Stimulated activated CD8-positive, alpha-beta memory T cell treated with anti-CD3 and anti-CD28 coated beads, Interleukin-7, amount 100 ng/mL, for 24 hours (primary cell): ENCODE measurements at places on chromosomes 16 and 17.

- no peak for DNase-seq
These were observed 9.0 kb downstream of the FASN start for GRCh38 chr17:82088838-82089722.

DNA sequence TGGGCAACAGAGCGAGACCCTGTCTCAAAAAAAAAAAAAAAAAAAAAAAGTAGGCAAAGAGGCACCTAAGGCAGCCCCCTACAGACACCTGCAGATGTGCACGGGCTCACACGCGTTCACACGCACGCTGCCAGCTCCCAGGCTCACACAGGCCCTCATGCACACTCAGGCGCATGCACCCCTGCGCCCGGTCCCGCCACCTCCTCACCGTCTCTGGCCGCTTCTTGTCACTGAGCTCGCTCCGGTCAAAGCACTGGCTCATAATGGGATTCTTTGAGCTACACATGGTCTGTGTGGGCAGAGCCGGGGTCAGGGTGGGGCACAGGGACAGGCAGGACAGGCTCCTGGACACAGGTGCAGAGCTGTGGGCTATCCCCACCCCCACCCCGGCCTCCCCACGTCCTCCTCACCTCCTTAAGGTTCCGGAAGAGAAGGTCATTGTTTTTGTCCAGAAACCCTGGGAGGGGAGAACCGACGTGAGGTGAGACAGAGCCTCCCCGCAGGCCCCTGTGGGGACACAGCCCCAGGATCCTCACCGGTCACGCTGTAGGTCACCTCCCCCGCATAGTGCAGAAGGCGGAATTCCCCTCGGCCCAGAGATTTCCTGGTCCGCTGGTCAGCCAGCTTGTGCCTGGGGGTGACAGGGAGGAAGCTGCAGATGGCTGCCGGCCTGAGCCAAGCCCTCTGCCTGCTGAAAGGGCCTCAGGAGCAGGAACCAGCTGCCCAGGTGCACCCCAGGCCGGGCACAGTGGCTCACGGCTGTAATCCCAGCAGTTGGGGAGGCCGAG lies 17.9 kb downstream of the MYO1C start:
- DNase-seq = no peak

DNA sequence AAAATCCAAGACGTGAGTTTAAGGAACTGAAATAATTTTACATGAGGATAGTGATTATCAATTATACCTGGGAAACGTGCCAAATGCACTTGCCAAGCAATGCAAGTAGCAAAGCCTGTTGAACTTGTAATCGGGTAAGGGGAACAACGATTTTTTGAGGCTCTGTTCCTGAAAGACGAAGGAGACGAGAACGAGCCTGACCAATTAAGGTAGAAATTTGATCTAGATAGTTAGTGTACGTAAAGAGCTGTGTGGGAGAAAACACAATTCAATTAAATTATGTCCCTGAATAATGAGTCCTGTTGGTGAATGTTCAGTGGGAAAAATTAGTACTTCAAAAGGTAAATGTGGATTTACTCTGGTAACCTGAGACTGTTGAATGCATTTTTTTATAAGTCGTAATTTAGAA lies 17.7 kb upstream of the KCTD5 start:
- no peak for DNase-seq

- DNase-seq = no peak
These were observed 100.1 kb downstream of the IRF8 start for GRCh38 chr16:85998868-85999729.

- no peak for DNase-seq
These were observed 14.0 kb downstream of the PLLP start for GRCh38 chr16:57270221-57271062.

- DNase-seq = no peak
These were observed 90.3 kb upstream of the MPHOSPH6 start for GRCh38 chr16:82260212-82260795.

- DNase-seq = no peak
These were observed 7.2 kb downstream of the SOX9 start for GRCh38 chr17:72128039-72128438.

DNA sequence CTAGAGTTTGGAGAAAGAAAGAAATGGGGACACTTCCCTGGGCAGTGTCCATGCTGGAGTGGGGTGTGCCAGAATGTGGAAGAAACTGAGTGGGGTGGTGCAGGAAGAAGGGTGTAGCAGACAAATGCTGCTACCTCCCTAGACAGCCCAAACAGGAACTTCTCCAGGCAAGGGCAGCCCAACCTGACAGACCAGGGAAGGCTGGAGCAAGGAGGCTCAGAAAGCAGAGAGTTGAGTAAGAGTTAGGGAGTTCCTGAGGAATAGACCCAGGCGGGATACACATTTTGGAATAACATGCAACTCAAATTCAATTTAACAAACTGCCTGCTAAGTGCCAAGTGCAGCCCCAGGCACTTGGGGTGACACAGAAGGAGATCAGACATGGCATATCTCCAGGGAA lies 1.0 kb upstream of the MYO18A start:
- no peak for DNase-seq

- DNase-seq = no peak
These were observed 26.3 kb upstream of the CBX4 start for GRCh38 chr17:79865351-79866210.

GRCh38 chr16:31194898-31195297 lies 7.7 kb downstream of the PYCARD start:
- no peak for DNase-seq

- no peak for DNase-seq
These were observed at the start of gene HBQ1 for GRCh38 chr16:180101-180675. TSS of gene HBQ1 (plus strand) at chr16:180459. CDS start at chr16:180487, 28 bp downstream.

GRCh38 chr17:72970246-72970645 lies 122.2 kb downstream of the SLC39A11 start:
- DNase-seq = no peak

DNA sequence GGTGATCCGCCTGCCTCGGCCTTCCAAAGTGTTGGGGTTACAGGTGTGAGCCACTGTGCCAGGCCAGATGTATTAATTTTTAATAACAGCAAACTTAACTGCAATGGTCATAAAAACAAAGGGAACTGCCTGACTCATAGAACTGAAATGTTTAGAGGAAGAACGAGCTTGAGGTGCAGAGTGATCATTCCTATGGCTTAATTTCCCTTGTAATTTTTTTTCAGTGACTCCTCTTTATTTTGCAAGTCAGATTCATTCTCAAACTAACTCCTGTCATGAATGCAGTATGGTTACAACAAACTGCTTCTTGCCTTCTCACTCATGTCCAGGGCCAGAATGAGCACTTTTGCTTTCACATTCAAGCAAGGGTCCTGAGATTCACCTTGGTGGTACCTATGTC lies 231.3 kb downstream of the HAPSTR1 start:
- DNase-seq = no peak

GRCh38 chr17:12391468-12391867 lies 274.2 kb upstream of the MYOCD start:
- DNase-seq = no peak

DNA sequence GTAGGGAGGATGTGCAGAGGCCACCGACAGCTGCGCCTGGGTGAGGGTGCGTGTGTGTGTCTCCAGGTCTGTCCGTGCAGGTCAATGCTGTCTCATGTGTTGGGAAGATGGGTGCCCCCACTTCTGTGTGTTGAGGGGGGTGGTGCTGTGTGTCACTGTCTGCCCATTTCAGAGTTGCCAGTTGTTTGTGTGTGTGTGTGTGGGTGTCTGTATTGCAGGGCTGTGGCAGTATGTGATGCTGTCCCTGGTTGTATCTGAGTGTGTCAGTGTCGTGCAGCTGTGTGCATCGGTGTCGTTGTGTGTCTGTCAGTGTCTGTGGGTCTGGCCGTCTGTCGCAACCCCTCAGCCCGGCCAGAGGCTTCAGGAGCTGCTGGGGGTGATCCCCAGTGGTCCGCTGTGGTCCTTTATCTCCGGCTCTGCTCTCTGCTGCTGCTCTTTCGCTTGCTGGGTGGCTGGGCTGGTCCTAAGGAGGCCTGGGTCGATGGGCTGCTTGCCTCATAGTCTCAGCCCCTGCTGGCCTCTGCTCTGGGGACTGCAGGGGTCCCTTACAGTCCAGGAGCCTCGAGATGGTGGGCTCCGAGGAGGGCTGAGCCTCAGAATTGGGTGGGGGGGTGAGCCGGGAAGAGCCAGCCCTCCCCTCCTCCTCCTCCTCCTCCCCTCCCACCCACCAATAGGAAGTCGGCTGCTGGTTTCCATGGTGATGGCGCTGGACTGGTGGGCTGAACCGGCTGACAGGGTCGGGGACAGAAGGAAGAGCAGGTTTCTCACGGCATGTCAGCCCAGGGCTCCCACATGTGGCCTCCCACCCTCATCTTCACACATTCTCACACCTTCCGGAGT lies at the start of gene TSPOAP1:
TSPOAP1 (minus strand) TSS at position 601 of the 840 bp plus-strand sequence. CDS start 875 bp downstream, outside the sequence.
- peak; percentile 75 for DNase-seq

- no peak for DNase-seq
These were observed 21.2 kb upstream of the MSI2 start for GRCh38 chr17:57235124-57235523.

DNA sequence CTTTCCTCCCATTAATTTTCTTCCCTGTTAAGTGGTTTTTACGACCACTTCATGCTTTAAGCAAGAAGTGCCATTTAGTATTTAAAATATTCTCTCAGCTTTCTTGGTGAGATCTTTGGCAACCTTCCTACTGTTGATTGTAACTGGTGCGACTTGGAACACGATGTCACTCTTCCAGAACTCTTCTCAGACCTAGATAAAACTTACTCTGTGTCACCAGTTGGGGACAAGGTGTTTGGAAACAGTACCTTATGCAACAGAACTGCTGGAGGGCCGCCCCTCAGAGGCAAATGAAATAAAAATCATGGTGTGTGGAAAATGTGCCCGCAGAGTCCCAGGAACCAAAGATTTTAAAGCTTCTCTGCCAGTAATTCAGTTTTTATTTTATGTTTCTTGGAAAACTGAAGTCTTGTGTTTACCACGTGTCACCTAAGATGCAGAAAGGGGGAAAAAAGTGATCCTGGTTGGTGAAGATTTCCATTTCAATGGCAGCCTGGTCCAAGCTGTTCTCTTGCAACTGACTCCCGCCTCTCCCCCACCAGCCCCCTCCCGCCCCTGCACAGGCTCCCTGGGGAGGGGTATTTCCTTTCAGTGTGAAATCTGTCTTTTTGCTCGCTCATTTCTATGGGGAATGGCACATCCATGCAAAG lies 7.2 kb upstream of the HSD11B2 start:
- no peak for DNase-seq

- no peak for DNase-seq
These were observed 2.4 kb downstream of the BCL6B start for GRCh38 chr17:7025245-7025644.

DNA sequence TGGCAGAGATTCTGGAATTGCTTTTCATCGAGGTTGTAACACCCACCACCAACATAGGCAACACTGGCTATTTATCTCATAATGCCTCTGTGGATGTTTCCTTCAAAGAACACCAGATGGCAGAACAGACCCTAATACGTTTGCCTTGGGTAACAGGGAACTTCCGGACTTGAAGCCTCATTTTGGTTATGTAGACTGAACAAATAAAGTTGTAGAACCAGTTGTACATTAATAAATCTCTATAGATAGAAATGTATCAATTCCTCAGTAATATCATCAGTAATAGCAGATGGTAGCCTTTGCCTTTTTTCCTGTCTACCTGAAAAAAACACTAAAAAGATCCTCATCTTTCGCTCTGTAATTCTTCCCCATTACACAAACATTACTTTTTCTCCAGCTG lies 25.9 kb upstream of the APOH start:
- no peak for DNase-seq

DNA sequence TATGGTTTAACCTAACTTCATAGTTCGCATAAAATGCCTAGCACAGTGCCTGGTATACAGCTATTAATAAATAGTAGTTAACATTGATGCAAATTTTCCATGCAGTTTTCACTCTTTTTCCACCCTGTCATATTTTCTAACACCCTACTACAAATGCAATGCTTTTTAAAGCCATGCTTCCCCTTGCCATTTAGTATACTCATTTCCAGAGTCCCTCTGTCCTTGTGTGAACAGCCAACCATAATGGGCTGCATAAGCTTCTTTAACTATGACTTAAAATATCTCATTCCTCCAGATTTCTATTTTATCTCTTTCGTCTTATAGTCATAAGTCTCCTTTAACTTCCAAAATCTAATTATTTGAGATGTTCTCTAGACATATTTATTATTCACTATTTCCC lies 284.1 kb downstream of the GRIN2A start:
- DNase-seq = no peak

DNA sequence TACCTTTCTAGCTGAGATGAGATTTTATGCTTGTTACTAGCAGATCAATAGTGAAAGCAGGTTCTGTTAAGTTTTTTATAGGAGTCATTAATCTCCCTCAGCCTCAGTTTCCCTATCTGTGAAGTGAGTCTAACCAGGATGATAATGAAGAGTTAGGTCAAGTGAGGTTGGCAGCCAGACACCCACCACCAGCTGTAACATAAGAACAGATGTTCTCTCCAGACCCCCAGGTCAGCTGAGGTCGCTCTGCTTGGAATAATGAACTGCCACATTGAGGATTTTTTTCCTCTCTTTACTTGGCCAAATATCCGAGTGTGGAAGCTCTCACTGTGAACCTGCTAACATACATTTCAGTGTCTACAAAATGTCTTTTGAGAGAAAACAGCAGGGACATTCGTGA lies 389.6 kb downstream of the WWOX start:
- DNase-seq = no peak

GRCh38 chr16:81005610-81006161 lies 999 bp downstream of the CMC2 start:
- DNase-seq = no peak

DNA sequence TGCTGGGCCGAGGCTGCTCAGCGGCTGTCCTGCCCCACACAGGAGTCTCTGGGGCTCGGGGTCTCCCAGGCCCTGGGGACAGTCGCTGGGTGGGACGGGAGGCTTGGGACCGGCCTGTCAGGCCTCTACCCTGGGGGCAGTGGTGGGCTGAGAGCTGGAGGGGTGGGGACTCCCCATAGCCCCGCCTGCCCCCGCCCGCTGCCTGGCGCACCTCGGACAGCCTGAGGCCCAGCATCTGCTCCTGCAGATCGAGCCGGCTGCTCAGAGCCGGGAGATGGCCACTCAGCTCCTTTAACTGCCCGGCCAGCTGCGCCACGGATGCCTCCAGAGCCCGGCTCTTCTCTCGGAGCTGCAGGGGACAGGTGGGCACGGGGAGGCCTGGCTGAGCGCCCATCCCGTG lies 6.7 kb downstream of the PERCC1 start:
- DNase-seq = no peak

- DNase-seq = no peak
These were observed 57.9 kb downstream of the AXIN2 start for GRCh38 chr17:65503557-65503956.

GRCh38 chr17:49557312-49558024 lies 18.2 kb upstream of the NXPH3 start:
- DNase-seq = no peak

- no peak for DNase-seq
These were observed 18.2 kb downstream of the COTL1 start for GRCh38 chr16:84599521-84600202.

GRCh38 chr16:67022531-67023214 lies 6.3 kb upstream of the CBFB start:
- DNase-seq = no peak

- DNase-seq = no peak
These were observed 6.4 kb downstream of the CUEDC1 start for GRCh38 chr17:57948555-57949420.
